ENCODE measurements at places on chromosomes 3 and 15. TPM values are rescaled to one million over a fixed set of nuclear protein-coding genes. Genes with fewer than 3 reads are reported as not detected.

GRCh38 chr3:122789585-122790273 lies 3.9 kb downstream of the HSPBAP1 start:
- DNase-seq = no peak

DNA sequence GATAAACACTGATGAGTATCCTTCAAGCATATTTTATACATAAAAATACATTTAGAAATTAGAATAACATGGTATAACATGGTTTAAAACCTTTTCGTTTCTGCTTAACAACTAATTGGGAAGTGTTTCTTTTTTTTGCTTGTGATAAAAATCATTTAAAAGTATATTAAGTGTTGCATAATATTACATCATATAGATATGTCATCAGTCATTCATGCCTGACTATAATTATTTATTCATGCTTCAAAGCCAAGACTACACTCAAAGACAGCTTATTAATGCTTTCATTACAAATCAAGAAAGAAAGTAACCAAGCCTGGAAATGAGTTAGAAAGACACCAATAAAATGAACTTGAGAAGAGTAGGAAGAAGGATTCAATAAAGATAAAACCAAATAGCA lies 136.6 kb upstream of the TP63 start:
- DNase-seq = no peak

GRCh38 chr15:60589253-60589652 lies 110.3 kb upstream of the ICE2 start:
- no peak for DNase-seq

DNA sequence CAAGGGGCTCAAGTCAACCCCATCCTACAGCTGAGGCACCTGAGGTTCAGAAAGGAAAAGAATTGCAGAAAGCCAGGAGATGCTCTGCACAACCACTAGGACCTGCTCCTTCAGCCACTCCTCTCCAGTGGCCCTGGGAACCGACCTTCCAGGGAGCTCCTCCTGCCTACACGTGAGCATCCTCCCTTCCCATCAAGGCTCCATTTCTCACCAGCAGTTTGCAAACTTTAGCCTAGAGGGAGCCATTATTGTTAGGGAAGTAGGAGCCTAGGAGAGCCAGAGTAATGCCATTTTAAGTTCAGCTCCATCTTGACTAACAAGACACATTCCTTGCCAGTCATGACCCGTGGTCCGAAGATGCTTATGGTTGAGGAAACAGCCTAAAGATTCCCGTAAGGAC lies 11.2 kb upstream of the CHCHD6 start:
- no peak for DNase-seq

DNA sequence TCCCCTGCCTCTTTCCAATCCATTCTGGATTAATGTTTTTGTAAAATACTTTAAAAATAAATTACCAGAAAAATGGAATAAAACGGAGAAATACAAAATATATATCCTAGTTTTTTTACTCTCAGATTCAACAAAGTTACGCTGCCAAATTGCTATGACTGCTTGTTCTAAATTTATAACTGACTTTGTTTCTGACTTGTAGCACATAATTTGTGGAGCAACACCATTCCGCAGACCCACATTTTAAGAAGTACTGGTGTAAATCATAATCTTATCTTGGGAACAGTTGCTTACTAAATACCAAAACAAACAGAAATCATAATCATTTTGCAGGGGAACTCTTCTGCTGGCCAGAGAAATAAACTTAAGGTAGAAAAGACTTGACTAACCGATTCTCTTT lies 339.4 kb upstream of the CBLB start:
- peak; percentile 43 for DNase-seq

GRCh38 chr15:92921215-92922131 lies 21.3 kb downstream of the CHD2 start:
- no peak for DNase-seq

DNA sequence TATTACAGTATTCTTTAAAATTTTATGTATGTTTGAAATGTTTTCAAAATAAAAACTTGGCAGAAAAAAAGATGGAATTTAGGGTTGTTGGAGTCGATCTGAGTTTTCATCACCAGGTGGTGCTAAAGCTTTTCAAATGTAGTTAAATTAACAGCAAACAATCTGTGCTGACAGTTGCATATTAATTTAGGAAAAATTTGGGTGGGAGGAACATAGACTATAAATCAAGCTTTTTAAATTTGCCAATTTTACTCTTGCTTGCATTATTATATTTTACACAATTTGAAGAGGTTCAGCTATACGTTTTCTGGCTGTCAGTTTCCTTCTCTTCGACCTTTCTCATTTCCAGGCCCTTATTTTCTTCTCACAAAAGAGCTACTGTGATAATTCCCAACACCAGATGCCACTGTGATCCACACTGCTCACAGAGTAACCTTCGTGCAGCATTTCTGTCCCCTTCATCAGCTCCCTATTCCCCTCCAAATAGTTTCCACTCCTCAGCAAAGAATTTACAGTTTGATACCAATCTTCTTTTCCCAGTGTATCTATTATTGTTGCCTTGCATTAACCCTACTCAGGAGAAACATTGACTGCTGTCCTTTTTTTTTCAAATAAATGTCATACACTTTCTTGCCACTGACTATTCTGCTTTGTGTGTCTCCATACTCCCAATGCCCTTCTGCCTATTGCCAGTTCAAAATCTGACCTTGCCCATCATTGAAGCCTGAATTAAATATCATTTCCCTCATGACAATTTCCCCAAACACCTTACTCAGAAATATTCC lies 53.4 kb upstream of the EIF5A2 start:
- DNase-seq = peak; percentile 53

Gene UROC1
- not detected for total RNA-seq
